ENCODE measurements at places on chromosomes 2 and 18. TPM values are rescaled to one million over a fixed set of nuclear protein-coding genes. Genes with fewer than 3 reads are reported as not detected.

DNA sequence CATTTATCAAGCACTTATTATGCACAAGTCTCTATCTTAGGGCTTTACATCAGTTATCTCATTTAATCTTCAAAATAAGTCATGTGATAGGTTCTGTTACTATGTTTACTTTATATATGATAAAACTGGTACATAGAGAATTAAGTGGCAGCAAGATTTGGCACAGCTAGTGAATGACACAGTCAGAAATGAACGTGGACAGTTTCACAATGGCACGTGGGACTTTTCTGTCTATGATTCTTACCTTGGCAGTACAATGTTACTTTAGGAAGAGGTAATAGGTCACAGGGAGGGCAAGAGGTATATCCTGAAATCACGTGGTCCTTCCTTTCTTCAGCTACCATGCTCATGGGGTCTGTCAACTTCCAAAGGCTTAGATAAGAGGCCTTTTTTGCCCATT is 53.4 kb downstream of the SLC4A10 start:
- DNase-seq: no peak

- DNase-seq: peak; percentile 62
These were observed 35.6 kb downstream of the WIPF1 start for GRCh38 chr2:174561972-174562370.

DNA sequence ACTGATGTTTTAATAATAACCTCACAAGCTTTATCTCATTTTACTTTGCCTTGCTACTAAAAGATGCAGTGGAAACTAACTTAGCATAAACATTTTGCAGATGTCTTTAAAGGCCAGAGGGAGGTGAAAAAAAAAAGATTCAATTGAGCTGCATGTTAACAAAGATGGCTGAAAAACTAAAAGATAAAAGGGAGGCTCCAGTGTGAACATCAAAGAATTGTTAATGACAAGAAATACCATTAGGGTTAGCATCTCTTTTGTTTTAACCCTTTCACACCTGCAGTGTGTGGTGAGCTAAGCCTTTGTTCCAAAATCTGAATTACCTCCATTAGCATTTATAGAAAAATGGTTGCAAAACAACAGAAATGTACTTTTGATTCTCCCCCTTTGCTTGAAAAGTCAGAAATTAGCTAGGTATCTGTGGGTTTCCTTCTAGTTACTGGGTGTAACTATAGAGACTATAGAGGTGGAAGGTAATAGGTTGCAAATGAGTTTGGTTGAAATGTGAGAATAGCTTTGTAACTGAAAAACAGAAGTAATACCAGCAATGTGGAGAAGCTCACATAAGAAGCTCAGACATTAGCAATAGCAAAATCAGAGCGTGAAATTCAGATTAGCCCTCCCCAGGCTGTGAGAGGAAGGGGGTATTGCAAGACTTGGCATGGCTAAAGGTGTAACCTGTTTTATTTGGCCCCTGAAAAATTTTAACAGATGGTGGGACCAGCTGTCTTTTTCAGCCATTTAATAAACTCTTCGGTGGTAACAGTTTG is 34.8 kb upstream of the SP5 start:
- peak; percentile 83 for DNase-seq

- DNase-seq: no peak
These were observed 157.7 kb downstream of the PRKCE start for GRCh38 chr2:45809205-45809604.

KLF7 gene
- total RNA-seq: 18.1 TPM

PRR30 gene
- total RNA-seq: not detected

GRCh38 chr2:240875228-240876034 is 6.8 kb downstream of the AGXT start:
- DNase-seq: no peak

DNA sequence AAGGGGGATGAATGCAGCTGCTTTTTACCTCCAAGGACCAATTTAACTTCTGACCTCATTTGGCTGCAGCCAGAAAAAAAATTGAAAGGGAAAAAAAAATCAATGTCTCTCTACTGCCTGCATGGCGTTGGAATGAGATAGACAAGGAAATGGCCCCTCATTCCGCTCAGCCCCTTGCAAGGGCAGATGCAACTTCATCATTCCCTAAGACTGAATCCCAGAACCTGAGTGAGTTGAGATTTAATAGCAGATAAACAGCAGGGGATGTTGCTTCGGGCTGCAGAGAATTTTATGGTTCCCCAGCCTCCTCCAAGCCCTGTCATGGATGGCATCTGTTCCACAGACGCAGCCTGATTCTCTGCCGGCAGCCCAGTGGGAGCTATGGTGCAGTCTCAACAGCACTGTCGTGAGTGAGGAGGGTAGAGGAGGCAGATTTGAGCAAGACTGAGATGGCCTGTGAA is 49.0 kb downstream of the CAPN13 start:
- DNase-seq: peak; percentile 17

GRCh38 chr2:19300961-19301360 is 57.5 kb downstream of the OSR1 start:
- DNase-seq: no peak

GRCh38 chr2:136214307-136215200 is 96.6 kb upstream of the CXCR4 start:
- DNase-seq: no peak

DNA sequence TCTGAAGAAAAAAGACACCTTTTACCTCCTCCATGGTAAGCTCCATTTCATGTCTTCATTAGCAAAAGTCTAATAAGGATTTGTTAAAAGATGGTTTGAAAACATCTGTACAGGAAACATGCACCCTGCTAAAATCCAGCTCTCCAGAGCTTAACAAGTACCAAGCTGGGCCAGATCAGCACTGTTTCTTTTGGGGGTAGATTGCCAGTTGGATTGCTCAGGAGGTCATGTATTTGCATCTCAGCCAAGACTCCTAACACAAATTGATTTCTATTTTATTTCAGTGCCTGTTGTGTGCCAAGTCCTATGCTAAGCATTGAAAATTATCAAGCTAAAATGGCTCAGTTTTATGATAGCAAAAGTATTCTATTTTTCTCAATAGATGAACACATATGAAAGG is 3.4 kb upstream of the TMEM182 start:
- DNase-seq: no peak

GRCh38 chr18:45576931-45577330 is 38.3 kb upstream of the SLC14A2 start:
- DNase-seq: no peak

ELOA2 gene
- not detected for total RNA-seq

GRCh38 chr18:30698571-30698970 is 344.0 kb downstream of the DSC3 start:
- DNase-seq: no peak

KLHL29 gene
- total RNA-seq: 8.4 TPM

RTP5 gene
- total RNA-seq: not detected

CYP27A1 gene
- 19.8 TPM for total RNA-seq

DNA sequence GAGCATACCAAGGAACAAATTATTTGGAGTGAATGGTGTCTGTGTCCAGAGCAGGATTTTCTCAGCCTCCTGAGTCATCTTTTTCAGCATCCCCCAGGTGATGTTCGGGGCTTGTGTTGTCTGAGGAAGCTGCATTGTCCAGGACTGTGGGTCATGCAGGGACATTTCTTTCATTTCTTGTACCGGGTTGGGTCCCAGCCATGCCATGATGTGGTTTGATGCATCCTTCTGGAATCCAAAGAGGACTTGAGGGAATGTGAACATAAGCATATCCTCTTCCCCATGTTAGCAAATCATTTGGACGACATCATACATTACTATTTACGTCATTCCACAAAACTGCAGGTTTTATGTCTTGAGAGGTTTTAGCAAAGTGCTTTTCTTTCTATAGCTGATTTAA is 797.8 kb downstream of the CCDC85A start:
- no peak for DNase-seq

CRYGC gene
- total RNA-seq: not detected

All from tongue (tissue), 3 donors.